Activated T-helper 1 cell treated with anti-CD3 and anti-CD28 coated beads, Interleukin-12 subunit alpha, Interleukin-12 subunit beta, Interleukin-2, Interleukin-4 antibody, amounts not matched to agents 30 ng/mL and 10 ng/mL and 1 ng/mL, durations not matched to agents 14 hours and 24 hours and 36 hours (primary cell): ENCODE measurements at places on chromosomes 2 and 18. TPM values are rescaled to one million over a fixed set of nuclear protein-coding genes. Genes with fewer than 3 reads are reported as not detected.

DNA sequence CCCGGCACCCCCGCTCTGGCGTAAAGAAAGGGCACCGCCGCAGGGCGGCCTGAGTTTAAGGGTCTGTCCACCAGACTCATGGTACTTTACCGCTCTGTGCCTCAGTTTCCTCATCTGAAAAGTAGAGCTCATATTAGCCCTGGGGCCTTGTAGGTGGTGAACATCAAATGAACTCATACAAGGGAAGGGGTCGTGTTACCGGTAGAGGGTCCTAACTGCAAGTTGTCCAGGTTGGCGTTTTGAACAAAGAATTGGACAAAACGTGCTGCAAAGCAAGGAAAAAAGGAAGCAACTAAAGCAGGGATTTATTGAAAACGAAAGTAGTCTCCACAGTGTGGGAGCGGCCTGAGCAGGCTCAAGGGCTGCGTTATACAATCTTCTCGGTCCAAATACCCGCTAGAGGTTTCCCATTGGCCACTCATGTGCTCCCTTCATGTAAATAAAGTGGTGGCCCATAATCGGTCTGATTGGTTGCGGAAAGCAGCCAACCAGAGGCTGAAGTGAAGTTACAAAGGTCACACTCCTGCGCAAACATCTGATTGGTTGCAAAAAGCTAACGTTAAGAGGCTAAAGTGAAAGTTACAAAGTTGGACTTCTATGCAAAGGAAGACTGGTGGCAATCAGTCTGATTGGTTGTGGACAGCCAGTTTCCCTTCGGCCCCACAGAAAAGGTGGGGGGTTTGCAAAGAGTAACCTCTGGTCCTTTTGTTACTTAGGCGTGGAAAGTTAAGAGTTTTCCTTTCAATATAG is 80.7 kb upstream of the LDLRAD4 start:
- peak; percentile 76 for DNase-seq

GRCh38 chr2:217491271-217491670 is 511.5 kb downstream of the TNS1 start:
- no peak for DNase-seq

GRCh38 chr2:219199470-219200211 is 6.9 kb upstream of the ZFAND2B start:
- DNase-seq: no peak

The C18orf32 gene
- 28.7 and 31.2 TPM in 2 replicates for total RNA-seq

The RAB11FIP5 gene
- 12.1 and 12.9 TPM in 2 replicates for total RNA-seq

The TAF1B gene
- 23.3 and 25.1 TPM in 2 replicates for total RNA-seq
